ENCODE measurements at places on chromosomes 3 and 15.

GRCh38 chr15:33114374-33114717 is 80.2 kb downstream of the FMN1 start:
- no peak for DNase-seq

- no peak for DNase-seq
Measured at GRCh38 chr3:188280627-188281026, 126.7 kb downstream of the LPP start.

DNA sequence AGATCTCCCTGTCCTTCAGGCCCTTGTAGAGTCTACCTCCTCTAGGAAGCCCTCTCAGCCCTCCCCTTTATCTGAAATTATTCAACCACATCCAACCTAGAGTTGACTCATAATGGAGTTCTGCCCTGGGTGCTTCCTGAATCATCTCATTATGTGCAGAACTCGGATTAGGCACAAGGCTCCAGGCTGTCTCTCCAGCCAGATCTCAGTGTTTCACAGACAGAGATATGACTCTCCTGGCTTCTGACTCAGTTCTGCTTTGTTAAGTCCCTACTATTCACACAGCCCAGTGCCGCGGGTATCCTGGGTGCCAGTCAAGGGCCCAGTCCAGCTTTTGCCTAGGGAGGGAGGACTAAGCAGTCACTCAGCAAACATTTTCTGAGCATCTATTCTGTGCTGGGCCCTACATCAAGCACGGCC is 9.3 kb downstream of the STRA6 start:
- no peak for DNase-seq

DNA sequence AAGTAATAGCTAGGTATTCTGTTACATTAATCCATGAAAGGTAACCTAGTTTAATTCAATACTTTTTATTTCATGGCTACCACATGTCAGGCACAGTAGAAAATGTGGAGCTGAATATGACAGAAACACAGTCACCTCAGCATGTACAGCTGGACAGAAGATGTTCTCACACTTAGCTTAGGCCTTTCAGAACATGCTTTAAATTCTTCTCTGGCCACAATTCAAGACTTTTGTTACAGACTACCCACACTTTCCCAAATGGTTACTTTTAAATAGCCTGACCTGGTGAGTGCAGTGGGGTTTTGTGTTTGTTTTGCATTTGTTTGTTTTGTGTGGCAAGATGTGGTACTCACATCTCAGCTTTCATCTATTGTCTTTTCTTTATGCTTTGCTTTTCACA is 1079.5 kb downstream of the IGSF11 start:
- no peak for DNase-seq

DNA sequence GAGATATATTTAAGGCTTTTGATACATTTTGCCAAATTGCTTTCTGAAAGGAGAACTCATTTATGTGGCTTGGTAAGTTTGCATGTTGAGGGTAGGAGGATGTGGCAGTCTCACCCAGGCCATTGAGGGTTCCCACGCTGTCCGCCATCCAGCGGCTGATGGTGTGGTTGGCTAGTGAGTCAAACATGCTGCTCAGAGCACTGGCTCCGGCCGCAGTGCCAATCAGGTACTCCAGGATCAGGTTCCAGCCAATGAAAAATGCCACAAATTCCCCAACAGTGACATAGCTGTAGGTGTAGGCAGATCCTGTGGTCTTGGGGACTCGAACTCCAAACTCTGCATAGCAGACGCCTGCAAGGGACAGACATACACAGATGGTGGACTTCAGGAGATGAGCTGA is 82.3 kb downstream of the CLDN11 start:
- no peak for DNase-seq

DNA sequence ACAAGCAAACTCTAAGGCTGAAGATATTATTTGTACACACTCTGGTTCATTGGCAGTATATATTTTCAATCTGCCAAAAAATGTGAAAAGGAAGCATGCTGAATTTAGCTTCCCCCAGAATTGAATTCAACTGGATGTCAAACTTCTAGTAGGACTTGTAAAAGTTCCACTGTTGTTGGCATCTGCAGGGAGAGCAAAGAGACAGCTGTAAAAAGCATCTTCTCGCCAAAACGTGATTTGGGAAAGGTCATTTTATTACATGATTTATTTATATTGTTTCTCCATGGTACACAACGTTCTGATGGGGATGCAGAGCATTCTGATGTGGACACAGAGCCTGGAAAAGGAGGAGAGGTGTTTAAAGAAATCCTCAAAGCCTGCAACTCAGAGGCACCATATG is 196.7 kb upstream of the ADAMTS9 start:
- DNase-seq: no peak

GRCh38 chr3:188431553-188431952 is 277.6 kb downstream of the LPP start:
- no peak for DNase-seq

DNA sequence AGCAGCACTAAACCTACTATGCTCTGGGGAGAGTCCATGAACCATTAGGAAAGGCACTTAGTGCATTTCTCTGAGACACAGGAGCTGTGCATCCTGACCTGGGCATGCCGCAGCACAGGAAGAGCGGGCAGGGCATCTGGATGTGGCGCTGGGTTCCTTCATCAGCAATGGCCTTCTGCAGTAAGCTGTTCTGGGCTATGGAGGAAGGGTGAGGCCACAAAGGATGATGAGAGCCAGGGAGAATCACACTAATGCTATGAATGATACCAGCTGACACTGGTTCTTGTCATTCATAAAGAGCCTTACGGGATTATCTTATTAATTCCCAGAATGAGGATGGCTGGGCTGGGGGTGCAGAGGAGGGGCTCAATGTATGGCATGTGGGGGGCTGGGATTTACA is 12.7 kb upstream of the SCN10A start:
- no peak for DNase-seq

- DNase-seq: no peak
Measured at GRCh38 chr3:12891985-12892839, 50.8 kb upstream of the RPL32 start.

GRCh38 chr3:6753536-6753935 is 107.4 kb upstream of the GRM7 start:
- DNase-seq: no peak

- no peak for DNase-seq
Measured at GRCh38 chr3:129445471-129445870, 5.4 kb downstream of the IFT122 start.

DNA sequence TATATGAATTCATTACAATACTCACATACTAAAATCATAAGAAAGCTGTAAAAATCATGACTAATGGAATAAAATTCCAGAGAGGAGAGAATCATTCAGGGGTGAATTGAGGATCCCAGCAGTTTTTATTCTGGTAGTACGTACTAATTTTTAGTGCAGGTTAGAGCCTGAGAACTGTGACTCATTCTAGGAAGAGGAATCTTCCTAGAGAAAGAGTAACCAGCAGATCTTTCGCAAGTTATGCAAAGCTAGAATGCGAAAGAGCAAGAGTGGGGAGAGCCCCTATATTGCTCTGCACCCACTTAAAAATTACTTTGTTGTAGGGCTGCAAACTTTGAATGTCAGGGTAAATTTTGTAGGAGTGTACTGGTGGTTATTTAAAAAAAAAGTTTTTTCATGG is 303.6 kb upstream of the ARPP21 start:
- no peak for DNase-seq

DNA sequence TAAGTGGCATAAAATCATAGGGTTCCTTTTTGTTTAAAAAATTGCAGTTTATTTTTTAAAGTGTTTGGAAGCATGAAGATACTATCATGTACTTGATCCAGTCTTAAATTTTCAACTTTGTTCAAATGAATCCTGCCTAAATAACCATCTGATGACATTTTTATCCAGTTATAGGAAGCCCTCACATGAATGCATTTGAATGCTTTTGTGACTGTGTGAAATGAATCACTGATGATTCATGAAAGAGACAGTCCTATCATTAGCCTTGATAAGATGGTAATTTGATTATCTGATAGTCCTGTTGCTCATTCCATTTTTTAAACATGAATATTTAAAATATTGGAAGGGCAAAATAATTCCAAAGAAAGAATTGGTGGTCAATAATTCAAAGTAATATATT is 401.9 kb upstream of the ROBO2 start:
- no peak for DNase-seq

GRCh38 chr3:72153477-72154314 is 368.7 kb upstream of the PROK2 start:
- no peak for DNase-seq

- DNase-seq: no peak
Measured at GRCh38 chr15:20345401-20345958, 196.1 kb downstream of the GOLGA6L6 start.

DNA sequence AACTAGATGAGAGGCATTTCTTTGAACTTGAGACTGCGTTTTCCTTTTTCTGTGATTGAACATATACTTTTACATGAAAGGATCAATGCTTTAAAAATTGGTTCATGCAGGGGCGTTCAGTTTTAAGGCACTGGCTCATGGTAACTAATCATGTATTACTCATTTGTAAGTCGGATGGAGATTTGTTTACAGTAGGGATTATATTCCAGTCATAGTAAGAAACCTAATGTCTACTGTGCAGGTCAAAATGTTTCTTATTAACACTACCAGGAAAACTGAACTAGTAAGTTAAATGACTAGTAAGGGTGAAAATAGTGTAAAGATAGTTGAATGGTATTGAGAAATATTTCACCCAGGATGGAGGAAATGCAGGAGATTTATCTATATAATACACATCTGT is 258.8 kb upstream of the GBE1 start:
- DNase-seq: no peak

- no peak for DNase-seq
Measured at GRCh38 chr3:29077356-29077755, 203.5 kb upstream of the RBMS3 start.

- DNase-seq: no peak
Measured at GRCh38 chr3:194301730-194302129, 49.4 kb downstream of the CPN2 start.

- no peak for DNase-seq
Measured at GRCh38 chr15:72184165-72184811, 13.3 kb downstream of the GRAMD2A start.

GRCh38 chr3:108153451-108153981 is 62.7 kb upstream of the CD47 start:
- no peak for DNase-seq

DNA sequence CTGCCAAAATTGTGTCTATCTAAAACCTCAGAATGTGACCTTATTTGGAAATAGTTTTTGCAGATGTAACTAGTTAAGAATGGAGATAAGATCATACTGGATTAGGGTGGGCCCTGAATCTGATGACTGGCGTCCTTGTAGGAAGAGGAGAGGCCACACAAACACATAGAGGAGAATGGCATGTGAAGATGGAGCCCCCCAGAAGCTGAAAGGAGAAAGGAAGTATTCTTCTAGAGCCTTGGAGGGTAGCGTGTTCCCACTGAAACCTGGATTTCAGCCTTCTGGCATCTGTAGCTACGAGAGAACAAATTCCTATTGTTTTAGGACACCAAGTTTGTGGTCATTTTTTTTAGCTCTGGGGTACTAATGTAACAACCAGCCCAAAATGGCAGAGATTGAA is 423.0 kb upstream of the TPM1 start:
- no peak for DNase-seq

GRCh38 chr15:25065876-25066275 is 111.1 kb downstream of the SNRPN start:
- no peak for DNase-seq

DNA sequence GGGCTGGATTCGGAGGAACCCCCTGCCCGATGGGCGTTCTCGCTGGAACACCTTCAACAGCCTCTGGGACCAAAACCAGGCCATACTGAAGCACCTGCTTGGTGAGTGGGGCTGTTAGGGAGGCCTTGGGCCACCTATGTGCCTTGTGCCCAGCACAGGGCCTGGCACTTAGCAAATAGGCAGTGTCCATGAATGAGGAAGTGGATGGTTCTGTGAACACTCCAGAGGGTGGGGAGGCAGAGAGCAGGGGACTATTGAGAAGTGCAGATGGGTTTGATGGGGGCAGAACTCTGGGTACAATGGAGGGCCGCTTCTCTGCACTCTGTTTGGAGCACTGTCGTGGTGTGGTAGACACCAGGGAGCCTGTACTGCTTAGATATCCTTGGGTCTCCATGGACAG is 1.5 kb downstream of the ECE2 start:
- DNase-seq: no peak

DNA sequence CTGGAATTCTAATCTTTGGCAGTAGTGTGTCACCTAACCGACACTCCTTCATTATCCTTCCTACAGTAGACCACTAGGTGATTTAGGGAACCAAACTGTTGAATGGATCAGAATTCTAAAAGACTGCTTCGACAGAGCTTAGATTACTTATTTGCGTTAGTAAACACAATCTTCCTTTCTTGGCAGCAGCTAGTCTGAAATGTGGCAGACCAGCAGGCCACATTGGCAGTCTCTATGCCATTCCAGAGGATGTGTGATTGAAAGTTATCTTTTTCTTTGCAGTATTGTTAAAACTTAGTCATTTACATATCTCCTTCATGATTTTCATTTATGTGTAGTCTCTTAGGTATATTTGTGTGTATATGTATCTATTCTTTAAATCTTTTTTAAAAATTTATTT is 23.6 kb downstream of the MBNL1 start:
- DNase-seq: peak; percentile 53

DNA sequence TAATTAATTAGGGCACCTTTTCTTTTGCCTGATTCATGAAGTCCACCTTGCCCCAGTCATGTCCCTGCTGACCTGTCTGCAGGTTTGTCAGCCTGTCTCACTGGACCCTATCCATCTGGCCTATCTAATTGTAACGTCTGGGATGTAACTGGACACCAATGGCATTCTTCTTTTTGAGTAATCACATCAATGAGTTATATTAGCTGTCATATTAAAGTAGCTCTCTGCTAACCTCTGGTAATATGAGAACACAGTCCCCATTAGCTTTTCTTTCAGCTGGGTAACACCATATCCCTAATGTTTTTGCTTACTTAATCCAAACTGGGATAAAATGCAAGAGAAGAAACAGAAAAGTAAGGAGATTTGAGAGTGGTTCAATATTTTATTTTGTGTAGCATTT is 166.2 kb upstream of the VEPH1 start:
- DNase-seq: no peak

GRCh38 chr3:194206320-194206719 is 70.4 kb downstream of the HES1 start:
- DNase-seq: no peak

- no peak for DNase-seq
Measured at GRCh38 chr3:105511031-105511430, 144.3 kb downstream of the ALCAM start.

DNA sequence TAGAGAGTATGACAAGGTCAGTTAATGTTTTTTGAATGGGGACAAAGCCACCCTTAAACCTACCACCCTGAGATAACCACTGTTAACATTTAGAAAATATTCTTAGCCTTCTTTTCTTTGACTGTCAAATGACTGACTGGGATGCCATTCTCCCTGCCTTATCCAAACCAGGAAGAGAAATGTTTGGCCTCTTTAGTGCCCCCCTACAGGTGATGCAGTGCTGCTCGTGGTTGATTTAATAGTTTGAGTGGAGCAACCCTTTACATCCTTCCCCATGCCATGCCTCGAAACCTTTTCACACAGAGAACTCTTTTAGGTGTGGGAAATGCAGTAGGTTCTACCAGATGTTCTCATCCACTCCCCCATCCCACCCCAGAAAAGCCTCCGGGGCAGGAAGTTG is 38.7 kb upstream of the UMPS start:
- no peak for DNase-seq

GRCh38 chr15:68234060-68234459 is 4.5 kb upstream of the CLN6 start:
- DNase-seq: no peak

GRCh38 chr15:25811481-25811906 is 51.6 kb downstream of the ATP10A start:
- no peak for DNase-seq
